ENCODE measurements at places on chromosomes 3 and 15.

- no peak for DNase-seq
Measured at GRCh38 chr3:45078910-45079522, 52.9 kb downstream of the CLEC3B start.

- DNase-seq, result no peak
Measured at GRCh38 chr3:169929830-169930519, 18.6 kb downstream of the SAMD7 start.

GRCh38 chr3:184743248-184743647 is 31.4 kb upstream of the MAGEF1 start:
- DNase-seq, result no peak

DNA sequence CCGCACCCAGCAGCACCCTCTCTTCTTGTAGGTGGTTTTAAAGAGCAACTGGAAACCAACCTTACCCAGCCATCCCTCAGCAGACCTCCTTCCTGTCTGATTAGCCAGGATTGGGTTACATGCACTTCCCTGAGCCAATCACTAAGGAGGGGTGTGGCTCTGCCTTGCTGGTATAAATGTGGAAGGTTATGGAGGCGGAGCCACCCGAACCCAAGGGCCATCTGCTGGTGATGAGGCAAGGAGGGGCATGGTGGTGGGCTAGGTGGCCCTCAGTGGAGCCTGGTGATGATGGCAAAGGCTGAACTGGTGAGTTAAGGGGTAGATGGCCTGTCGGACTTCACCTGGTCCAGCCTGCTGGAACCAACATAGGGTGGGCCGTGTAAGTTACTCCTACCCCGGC is 39.8 kb downstream of the CCDC33 start:
- DNase-seq, result no peak

DNA sequence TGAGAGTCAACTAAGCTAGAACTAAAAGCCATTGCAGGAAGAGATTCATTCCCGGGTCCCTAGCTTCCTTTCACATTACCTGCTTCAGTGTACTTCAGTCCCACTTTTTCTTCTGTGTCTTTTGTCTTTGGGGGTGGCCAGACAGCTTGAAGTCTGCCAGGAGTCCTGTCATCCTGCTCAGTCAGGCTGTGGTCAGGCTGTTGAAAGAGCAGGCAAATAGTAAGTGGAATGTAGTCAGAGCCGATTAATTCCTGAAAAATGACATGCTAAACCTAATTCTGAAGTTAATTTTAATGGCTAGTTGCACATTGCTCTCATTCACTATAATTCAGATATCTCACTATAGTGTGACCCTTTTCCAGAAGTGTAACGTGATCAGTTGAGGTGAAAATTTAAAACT is 129.6 kb downstream of the FMN1 start:
- no peak for DNase-seq

DNA sequence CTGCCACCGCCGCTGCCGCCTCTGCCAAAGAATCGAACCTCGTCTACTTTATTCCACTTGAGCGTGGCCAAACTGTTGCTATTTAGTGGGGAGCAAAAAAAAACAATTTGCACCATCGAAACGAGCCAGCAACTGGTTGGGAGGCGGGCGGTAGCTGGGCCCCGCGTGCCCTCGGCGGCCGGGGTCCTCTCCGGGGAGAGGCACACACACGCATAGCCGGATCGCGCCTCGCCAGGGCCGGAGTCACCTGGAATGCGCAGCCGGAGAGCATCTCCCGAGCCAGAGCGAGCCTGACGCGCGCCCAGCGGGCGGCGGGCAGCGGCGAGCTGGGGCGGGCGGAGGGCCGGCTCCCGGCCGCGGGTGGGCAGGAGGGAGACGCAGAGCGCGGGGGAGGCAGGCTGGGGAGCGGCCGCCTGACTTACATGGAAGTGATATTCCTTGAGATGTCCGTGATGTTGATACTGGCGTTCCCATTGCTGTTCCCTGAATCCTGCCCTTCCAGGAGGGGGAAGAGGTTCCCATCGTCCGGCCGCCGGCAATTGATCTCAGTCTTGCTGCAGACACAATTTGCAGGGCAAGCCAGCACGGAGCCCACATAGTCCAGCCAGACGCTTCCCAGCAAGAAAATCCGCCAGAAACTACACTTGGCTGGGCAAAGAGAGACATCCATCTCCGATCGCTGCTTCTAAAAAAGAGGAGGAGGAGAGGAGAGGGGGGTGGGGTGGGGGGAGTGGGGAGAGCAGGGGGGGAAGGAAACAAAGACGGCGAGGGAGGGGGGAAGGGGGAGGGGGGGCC is 858 bp downstream of the NTRK3 start:
- peak; percentile 17 for DNase-seq

DNA sequence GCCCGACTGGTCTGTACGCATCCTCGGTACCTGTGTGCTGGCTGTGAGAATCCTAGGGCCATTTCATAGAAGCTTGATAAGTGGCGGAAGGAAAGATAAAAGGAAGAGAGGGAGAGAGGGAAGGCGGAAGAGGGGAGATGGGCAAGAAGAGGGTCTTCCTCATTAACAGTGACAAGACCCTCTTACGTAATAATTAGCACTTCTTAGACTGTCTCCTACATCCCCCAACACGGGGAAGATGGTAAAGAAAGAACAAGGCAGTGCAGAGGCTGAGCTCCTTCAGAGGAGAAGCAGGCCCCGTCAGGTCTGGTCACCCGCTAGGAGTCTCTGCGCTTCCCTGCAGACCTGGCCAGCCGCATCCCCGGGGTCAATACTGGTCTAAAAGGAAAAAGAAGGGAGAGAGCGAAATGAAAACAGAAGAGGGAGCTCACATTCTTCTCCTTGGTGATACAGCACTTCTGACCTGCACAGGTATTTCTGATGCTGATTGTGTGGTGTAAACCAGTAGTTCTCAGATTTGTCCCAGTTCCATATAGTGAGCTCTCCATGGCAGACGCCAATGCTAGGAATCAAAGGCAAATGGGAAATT is 19.0 kb upstream of the FAM240A start:
- DNase-seq, result no peak

DNA sequence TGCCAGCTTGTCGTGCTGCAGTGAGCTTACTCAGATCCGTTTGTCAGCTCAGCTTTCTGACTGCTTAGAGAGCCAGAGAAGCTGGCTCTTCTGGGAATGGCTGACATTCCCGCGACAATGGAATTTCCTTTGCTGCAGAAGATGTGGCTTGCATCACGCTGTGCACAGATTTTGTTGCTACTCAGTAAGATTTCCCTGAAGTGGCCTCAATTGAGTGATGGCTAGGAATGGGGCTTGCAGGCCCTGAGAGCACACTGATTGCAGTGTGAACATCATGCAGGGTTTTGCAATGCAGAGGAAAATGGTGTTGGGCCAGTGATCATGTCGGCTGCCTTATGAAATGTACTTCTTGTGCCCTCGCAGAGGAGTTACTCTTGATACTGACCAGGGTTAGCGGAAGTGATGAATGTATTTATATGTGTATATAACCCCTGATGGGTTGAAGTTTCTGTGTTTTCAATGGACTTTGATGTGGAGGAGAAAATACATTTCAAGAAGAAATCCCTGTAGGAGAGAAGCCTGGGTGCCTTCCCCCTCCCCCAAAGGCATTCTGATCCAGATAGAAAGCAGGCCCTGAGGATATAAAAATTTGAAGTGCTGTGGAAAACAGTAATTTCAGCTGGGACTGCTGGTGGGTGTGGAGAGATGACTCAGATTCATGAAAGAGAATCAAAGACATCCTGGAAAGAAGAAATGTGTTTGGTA is 102.5 kb upstream of the PDZRN3 start:
- no peak for DNase-seq

DNA sequence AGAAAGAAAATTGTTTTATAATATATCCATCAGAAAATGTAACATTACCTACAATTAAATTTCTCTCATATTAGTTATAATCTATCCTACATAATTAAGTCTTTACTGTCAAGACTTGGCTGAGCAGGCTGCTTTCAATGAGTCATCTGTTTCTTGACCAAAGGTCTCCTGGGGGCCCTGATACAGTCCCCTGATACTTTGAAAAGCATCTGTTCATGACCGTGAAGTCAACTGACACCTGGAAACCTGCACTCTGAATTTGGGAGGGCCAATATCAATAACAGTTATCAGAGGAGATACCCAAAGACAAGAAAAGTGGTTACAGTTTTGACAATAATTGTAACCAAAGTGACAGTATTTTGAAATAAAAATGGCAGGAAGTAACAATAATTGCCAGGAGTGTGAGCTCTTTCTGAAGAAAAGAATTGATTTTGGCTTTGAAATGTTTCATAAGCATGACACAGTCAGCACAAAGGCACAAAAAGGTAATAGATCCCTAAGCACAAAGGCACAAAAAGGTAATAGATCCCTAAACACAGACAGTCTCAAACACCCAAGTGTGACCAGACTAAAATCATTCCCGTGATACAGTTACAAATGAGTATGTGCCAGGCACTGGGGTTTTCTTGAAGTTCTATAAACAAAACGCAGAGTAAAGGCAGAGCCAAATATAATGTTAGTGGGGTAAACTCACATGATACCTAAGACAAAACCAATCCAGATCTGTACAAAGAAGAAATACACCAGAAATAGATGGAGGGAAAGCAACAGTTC is 260.7 kb downstream of the PLOD2 start:
- no peak for DNase-seq

DNA sequence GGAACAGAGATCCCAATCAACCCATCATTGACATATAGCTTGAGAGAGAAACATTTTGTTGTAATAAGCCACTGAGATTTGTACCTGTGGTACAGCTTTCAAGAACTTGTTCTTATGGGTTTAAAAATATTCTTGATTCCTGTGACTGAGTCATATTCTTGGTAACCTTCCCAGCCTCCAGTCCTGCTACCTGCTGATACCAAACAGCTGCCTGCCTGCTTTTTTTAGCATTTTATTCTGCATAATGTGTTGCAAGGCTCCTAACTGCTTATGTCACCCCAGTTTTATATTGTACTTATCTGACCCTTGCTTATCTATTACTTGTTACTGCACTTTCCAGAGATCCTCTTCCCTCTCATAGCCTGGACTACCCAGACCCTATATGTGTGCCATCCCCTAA is 349.3 kb upstream of the SOX2 start:
- DNase-seq, result no peak

GRCh38 chr15:83064859-83065258 is 2.2 kb downstream of the BTBD1 start:
- no peak for DNase-seq

DNA sequence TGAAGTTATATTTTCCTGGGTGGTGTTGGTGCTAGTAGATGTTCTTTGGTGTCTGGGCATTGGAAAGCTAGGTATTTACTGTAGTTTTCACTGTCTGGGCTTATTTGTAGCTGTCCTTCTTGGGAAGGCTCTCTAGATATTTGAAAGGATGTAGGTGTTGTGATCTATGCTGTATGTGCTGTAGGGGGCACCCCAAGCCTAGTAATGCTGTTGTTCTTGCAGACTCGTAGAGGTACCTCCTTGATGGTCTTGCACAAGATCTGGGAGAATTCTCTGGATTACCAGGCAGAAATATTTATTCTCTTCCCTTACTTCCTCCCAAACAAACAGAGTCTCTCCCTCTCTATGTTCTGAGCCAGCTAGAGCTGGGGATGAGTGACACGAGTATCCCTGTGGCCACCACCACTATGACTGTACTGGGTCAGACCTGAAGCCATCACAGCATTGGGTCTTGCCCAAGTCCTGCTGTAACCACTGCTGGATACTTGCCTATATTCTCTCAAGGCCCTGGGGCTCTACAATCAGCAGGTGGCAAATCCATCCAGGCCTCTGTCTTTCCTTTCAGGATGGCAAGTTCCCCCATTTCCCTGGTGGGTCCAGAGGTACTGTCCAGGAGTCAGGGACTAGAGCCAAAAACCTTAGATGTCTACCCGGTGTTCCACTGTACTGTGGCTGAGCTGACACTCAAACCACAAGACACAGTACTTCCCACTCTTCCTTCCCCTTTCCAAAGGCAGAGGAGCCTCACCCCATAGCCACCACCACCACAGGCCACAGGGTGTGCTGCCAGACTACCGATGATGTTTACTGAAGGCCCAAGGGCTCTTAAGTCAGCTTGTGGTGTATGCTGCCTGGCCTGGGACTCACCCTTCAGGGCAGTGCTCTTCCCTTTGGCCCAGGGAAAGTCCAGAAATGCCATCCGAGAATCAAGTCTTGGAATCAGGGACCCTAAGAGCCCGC is 195.2 kb upstream of the DPPA4 start:
- DNase-seq, result peak; percentile 31

GRCh38 chr3:111668326-111668725 is 73.2 kb upstream of the ZBED2 start:
- no peak for DNase-seq

DNA sequence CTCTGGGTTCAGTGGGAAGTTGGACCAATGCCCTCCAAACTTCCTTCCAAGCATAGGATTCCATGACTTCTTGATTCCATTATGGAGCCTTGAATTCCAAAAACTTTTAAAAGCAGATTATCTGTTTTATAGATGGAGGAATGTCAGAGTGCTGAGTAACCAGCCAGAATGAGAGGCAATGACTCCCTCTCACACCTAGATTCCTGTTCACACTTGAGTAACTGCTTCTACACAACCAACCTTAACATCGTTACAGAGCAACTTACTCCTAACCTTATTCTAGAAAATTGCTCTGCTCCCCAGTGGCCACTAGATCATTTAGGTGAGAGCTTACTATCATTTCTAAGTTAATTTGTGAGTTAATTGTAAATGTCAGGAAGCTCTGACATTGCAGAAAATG is 24.2 kb upstream of the NR2F2 start:
- no peak for DNase-seq

GRCh38 chr3:27797773-27798172 is 75.7 kb upstream of the EOMES start:
- DNase-seq, result no peak

GRCh38 chr3:128360705-128361271 is 105.9 kb downstream of the DNAJB8 start:
- DNase-seq, result no peak

- DNase-seq, result no peak
Measured at GRCh38 chr3:106014518-106014917, 145.7 kb upstream of the CBLB start.

DNA sequence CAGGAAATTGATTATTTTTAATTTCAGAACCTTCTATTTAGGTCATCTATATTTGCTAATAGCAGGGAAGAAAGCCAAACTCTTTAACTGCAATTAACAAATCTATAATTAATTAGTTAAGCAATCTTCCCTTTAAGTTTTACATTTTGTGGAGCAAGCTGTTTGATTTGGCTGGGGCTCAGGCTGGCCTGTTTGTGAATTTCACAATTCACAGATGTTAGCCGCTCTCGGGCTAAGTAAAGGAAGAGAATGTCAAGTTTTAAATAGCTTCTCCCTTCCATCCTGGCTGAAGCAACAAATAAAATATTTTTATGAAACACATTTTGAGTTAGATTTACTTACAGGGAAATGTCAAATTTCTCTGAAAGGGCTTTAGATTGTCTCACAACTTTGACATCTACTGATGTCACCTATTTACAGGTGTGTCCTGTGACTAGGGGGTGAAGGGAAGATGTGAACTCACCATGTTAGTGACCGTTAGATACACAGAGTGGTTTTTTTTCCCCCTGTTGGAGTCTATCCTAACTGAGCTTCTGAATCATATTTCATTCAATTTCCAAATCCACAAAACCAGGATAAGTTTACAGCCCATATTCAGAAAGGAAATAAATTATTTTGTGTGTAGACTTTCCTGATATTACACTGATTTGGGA is 1.3 kb upstream of the TP63 start:
- DNase-seq, result no peak

Measured in activated T-cell treated with anti-CD3 and anti-CD28 coated beads, Interleukin-2, amount 50 U/mL, for 72 hours (primary cell).